ENCODE measurements at places on chromosomes 12 and 14.
A peak's percentile ranks its signal among the peaks of the same experiment; 100 is the strongest.

GRCh38 chr14:88983755-88984154, 159.3 kb downstream of the TTC8 start:
- DNase-seq: no peak

GRCh38 chr14:42569227-42569626, 962.6 kb downstream of the LRFN5 start:
- DNase-seq: no peak

GRCh38 chr12:76043377-76043776, 11.8 kb upstream of the PHLDA1 start:
- DNase-seq: no peak

DNA sequence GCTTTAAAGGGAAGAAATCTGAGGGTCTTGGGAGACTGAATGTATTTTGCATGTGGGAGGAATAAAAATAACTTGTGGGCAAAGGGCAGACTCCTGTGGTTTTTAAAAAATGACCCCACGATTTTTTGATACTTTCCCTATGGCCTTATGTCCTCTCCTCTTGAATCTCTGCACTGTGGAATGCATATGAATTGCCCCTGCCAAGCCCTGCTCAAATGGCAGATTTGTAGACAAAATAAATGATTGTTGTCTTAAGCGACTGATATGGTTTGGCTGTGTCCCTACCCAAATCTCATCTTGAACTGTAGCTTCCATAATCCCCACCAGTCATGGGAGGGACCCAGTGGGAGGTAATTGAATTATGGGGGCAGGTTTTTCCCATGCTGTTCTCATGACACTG, 223.8 kb downstream of the DACT1 start:
- DNase-seq: no peak

DNA sequence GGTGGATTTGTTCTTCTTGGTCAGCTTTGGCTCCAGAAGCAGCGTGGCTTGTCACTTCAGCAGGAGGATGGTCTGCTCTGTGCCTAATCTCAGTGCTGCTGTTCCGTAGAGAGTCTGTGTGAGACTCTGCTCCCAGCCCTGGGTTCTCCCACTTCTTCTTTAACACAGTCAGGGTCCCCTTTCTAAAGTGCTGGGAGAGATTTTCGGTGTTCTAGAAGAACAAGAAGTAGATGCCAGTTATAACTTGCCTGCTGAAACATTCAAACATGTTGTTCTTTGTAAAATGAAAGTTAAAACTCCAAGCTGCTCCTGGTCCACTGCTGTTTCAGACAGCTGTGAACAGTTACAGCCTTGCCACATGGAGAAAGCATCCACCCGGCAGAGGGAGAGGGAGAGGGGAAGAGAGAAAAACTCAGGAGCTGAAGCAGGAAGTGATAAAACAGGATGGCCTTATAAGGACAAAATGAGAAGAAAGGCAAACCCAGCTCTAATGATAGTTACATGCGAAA, 55.2 kb upstream of the CERS5 start:
- no peak for DNase-seq

- DNase-seq: no peak
These were observed 217.4 kb downstream of the CRADD start for GRCh38 chr12:93894391-93895088.

- DNase-seq: no peak
These were observed 7.5 kb downstream of the CCDC60 start for GRCh38 chr12:119341988-119342387.

DNA sequence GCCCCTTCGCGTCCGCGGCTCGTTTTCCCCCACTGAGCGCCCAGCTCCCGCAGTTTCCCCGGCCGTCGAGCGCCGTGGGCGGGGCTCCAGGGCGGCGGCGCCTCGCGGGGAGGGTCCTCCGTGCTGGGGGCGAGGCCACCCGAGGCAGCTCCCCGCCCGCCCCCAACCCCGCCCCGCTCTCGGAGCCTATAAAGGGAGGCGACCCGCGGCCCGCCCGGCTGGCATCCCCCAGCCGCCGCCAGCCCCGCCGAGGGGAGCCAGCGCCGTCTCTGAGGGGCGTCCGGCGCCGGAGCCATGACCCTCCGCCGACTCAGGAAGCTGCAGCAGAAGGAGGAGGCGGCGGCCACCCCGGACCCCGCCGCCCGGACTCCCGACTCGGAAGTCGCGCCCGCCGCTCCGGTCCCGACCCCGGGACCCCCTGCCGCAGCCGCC, at the start of gene TAMALIN:
Gene TAMALIN, plus strand, starts transcription at position 221 of the 432 bp plus-strand sequence. Its CDS starts 74 bp downstream, at position 295.
- peak; percentile 6 for DNase-seq

DNA sequence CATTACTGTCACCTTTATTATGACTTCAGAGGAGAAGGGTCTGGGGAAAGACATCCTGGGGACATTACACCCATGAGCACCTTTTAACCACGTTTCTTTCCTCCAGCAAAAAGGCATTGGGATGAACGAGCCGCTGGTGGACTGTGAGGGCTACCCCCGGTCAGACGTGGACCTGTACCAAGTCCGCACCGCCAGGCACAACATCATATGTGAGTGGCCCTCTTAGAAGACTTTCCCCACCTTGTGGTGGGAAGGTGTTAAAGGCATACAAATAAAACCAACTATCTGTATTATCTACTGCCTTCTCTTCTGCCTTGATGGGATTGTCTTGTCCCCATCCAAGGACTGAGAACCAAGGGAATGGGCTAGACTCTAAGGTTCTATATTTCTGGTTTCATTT, 6.0 kb downstream of the PSMD9 start:
- no peak for DNase-seq

DNA sequence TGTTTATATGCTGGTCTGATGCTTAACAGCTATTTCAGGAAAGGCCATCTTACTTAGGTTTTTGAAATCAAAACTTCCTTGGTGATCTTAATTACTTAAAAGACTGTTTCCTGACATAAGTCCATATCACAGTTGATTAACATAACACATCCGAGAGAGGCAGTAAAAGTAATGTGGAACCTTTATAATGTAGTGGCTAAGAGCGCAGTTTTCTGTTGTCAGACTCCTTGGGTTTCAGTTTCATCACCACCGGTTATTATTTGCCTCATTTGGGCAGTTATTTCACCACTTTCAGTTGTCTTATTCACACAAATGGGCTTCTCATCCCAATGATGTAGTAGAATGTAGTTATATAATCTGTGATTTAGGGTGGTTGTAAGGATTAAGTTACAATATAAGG, 30.9 kb downstream of the TBC1D15 start:
- no peak for DNase-seq

- DNase-seq: no peak
These were observed 273.1 kb downstream of the TMTC2 start for GRCh38 chr12:82959821-82960220.

DNA sequence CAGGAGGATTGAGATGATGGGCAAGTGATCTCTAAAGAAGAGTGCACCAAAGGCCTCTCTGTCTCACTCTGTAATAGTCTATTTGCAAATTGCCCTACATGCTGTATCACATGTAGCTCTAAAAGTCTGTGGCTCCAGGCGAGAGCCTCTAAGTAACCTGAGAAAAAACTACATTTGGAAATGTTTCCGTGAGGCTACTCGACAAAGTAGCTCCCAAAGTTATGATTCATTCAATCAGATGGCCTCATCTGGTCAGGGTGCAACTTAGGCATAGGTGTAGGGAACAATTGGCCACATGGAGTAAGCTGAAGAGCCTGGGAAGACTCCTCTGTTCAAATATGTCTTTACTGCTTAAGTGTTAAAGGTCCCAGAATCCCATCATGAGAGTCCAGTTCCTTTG, 155.4 kb upstream of the PLEKHG7 start:
- no peak for DNase-seq

- no peak for DNase-seq
These were observed 84.9 kb upstream of the FOXG1 start for GRCh38 chr14:28681681-28682080.

DNA sequence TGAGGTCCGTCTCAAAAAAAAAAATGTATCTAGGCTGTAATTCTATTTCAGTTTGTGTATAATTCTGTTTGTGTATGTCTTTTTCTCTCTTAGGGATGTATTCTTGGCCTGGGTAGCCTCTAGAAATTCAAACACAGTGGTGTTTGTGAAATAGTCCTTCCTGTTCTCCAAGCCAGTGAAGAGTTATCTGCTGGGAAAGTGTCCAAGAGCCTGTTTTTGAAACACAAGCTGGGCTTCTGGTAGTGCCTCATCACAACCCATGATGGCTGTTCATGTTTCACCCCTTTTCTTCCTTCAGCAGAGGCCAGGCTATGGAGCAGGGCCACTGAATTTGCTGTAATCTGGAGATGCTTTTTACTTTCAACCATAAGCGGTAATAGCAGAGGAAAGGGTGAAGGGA, 14.7 kb downstream of the METTL3 start:
- DNase-seq: no peak

DNA sequence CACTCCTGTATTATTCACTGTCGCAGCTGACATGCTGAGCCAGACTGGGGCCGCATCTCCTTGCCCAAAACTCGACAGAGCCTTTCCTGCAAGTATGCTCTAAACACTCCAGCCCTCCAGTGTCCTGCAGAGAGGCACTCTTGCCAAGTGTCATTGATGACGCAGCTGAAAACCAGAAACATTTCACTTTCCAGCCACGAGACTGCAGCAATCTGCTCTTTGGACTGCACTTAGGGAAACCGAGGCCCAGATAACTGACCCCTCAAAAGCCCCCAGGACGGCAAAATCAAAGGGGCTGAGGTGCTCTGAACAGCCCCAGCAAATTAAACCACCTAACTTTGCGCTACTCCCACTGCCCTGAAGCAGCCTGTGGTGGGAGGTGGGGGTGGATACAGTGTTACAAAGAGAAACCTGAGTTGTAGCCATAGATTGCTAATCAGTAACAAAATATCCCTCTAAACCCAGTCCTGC, 2.6 kb downstream of the CCDC85C start:
- DNase-seq: no peak

- no peak for DNase-seq
These were observed 23.2 kb downstream of the OR6S1 start for GRCh38 chr14:20618271-20618749.

GRCh38 chr14:23112359-23113178, 6.5 kb downstream of the CEBPE start:
- DNase-seq: no peak

DNA sequence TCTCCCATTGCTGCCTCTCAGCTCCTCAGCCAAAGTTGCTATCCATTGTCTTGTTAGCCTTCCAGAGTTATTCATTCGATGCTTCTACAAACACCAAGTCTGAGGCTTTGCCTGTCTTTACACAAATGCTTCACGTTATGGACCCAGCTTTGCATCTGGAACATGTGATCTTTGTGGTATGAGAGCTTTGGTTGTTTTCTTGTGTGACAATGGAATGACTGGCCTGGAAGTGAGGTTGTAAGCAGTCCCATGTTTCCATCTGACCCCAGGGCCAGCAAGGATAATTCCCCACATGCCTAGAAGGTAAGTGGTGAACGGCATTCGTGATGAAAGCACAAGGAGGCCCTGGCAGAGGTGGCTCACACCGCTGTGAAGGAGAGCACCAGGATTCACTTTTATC, 866.7 kb upstream of the TMEM132C start:
- no peak for DNase-seq

GRCh38 chr12:71162832-71163763, 5.3 kb upstream of the TSPAN8 start:
- peak; percentile 57 for DNase-seq

DNA sequence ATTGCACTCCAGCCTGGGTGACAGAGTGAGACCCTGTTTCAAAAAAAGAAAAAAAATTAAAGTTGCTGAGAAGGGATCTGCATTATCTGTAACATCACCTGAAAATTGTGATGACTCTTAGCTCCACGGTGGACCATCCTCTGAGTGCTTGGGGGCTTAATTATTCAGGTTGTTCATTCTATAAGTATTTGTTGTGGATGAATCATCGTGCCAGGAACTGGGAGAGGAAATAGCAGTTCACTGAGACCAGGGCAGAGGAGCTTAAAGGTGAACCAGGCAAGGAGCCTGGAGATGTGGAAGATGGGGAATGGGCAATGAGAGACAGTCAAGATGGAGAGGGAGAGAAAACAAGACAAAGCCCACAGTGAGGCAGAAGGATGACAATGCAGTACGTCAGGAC, 25.5 kb upstream of the GSC start:
- no peak for DNase-seq

GRCh38 chr12:97182769-97183168, 275.7 kb downstream of the NEDD1 start:
- no peak for DNase-seq

DNA sequence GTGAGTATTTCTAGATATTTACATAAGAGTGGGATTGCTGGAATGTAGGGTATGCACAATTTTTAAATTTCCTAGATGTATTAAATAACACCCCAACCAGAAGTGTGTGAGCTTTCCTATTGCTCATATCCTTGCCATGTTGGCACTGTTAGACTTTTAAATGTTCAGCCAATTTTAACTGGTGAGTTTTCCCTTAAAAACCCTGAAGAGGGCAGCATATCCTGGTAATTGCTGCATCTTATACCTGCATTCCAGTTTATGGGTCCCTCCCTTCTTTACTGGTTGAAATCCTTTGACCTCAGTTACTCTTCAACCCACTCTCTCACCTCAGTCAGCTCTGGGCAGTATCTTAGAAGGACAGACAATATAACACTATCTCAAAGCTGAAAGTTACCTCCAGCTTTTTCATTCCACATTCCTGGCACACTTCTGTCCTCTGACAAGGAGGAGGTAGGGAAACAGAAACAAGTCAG, 270.6 kb downstream of the PAWR start:
- peak; percentile 52 for DNase-seq

DNA sequence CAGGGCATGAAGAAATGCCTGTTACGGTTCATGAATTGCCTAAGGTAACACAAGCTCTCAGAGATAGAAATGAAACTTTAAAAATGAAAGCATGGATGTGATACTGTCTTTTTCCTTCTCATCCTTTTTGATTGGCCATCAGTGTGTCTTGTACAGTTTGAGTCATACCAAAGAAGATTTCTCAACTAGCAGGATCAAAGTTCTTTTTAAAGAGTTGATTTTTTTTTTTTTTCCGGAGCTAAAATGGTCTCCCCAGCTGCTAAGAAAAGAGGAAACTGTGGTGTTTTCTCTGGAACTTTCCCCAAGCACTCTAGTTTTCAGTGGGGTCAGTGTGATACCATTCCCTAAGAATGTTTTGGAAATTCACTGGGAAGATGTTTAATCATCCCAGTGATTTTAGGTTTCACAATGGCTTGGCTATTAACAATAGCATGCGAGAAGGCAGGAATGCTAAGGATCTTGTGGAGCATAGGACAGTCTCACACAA, 105.0 kb downstream of the ETNK1 start:
- DNase-seq: no peak

- peak; percentile 84 for DNase-seq
These were observed 5.5 kb downstream of the BCL11B start for GRCh38 chr14:99266181-99267178.

DNA sequence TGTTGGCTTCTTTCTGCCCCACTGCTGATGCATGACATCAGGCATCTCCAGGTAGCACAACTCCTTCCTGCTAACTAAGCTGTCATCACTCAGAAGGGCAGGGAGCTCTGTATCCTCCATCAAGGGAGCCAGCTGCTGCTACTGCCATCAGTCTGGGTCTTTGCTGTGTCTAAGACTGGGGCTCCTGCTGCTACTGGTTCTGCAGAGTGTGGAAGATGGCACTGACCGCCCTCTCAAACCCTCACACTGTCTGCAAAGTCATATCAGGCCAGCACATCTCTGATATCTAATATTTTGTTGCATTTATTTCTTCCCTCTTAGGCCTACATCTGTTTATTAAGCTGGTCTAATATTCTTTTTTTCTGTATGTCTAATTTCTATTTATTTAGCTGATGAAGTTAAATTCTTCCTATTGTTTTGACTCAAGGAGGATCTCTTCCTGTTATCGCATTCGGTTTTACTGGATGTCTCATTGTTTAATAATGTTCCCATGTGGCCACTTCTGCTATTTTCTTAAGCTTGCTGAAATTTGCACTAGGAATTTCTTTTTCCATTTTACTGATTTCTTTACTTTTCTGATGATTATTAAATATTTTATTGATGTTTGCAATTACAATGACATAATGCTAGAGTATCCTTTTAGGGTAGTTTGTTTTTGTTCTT, 7.6 kb upstream of the E2F7 start:
- no peak for DNase-seq

GRCh38 chr14:72164420-72165228, 232.4 kb downstream of the RGS6 start:
- no peak for DNase-seq

Measured in Calu3 (cell line).